Left kidney (tissue), 8 donors: ENCODE measurements at places on chromosomes 4 and X.
A peak's percentile ranks its signal among the peaks of the same experiment; 100 is the strongest.

DNA sequence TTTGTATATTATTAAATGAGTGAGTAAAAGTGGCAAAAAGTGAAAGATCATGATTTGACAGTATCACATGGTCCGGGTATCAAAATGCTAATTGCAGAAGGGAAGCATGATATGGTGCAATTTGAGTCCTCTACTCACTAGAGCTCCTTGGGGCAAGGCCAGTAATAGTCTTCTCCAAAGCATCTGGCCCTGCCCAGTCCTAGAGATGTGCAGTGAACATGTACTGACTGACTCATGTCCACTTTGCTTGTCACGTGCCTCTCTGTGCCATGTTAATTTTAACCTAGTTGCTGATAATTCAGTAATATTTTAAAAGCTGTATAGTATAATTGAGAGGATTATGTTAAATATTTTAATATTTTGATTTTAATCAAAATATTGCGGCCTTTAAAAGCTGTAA lies 54.6 kb upstream of the TENM3 start:
- no peak for DNase-seq

DNA sequence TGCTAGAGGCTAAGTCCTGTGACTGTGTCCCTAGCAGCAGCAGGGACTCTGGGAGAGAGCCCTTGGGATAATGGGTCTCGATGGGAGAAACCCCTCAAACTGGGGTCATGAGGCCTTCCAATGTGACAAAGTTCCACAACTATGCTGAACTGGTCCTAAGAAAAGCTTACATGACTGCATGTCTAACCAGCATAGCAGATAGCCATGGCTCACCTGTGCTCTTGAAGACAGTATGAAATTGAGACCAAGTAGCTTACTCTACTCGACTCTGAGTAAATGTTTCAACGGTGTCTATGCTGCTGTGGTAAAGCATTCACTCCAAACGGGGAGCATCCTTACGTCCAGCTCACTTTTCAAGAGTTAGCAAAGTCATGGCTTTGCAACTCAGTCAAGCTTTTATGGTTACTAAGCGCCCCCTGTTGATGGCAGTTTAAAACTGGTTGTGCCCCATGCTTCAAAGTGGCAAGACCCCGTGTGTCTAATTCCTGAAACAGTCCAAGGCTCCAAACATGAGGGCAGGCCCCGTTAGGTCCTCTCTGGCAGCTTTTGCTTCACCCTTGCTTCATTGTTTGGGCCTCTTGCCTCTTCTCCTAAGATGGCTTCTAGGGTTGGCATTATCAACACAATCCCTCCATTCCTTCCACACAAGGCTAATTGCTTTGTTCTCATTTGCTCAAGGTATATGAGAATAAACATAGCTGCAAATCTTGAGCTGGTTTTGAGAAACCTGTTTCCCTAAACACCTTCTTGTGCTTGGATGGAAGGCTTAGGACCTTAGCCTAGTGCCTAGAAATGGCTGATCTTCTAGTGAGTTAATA lies 46.6 kb downstream of the CCNG2 start:
- DNase-seq = peak; percentile 91

GRCh38 chr4:17283251-17283650 lies 228.6 kb downstream of the QDPR start:
- DNase-seq = no peak

GRCh38 chrX:10579112-10580011 lies 41.0 kb downstream of the MID1 start:
- DNase-seq = no peak

DNA sequence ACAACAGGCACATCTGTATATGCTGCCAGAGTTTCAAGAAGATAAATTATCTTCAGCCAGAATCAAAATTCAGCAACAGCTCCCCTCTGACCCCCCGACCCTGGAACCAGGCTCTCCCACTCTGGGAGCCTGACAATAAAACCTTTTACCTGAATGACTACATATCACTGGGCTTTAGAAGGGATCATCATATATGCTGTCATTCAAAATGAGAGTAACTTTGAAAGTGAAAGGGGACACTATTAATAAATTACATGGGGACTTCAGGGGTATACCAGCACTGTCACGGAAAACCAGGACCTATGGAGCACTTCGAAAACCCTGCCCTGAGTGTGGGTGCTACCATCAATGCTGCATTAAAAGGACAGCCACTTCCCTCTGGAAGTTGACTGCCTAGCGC lies 26.2 kb downstream of the TSPAN5 start:
- DNase-seq = no peak

- no peak for DNase-seq
Observed at GRCh38 chrX:2536974-2537373, 36.2 kb upstream of the DHRSX start.

DNA sequence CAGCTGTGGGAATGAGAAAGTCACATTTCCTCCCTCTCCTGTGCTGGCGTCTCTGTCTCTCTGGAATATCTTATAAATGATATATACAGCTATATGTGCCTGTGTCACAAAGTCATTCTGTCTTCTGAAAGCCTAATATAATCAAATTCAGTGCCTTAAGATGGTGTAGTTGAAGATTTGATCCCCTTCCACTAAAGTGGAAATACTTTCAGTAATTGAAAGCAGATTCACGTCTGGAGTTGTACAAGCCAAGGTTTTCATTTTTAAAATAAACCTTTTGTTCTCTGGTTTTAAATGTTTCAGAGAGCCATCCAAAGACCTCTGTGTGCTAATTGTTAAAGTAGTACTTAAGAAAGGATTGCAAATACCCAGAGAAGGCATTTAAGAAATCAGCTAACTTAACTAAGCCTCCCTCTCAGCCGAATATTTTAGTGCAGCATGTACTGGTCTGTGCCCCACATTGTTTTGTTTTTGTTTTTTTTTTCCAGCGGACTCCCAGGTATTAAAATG lies 206.8 kb downstream of the TENM3 start:
- peak; percentile 14 for DNase-seq
